GM10248 (cell line): ENCODE measurements at places on chromosomes 1 and 21.

DNA sequence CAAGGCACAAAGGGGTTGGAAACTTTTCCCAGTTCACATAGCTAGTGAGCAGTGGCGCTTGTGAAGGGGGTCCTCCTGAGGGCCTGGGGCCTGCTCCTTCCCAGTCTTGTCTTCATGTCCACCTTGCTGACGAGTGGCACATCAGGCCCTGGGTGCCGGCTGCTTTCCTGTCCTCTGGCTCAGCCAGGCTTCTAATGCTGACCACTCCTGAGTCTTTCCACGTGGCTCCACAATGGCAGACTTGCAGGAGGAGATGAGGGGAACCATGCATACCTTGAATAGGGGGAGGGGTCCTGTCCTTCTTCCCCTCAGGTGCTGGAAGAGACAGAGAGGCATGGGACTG lies 38.7 kb downstream of the MAPKAPK2 start:
- DNase-seq: no peak

DNA sequence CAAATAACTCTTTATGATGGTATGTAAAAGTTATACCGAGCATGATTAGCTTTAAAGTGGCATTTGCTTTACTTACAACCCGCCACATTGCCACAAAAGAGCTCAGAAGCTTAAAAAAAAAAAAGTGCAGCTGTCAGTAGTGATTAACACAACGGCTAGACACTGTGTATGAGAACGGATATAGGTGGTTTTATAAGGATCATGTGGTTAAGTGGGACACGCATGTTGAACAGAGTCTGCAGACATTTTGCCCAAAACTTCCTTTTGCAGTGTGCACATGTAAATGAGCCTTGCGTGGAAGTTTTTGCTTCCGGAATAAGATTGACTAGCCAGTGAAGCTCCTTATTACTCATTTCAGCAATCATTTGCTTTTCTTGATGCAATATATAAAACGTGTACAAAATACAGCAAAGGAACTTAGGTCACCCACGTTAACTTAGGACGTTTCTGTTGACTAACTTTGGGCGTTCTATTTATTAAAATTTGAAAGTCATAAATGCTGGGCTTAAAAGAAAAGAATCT lies 58.7 kb upstream of the RGS1 start:
- DNase-seq: peak; percentile 52

DNA sequence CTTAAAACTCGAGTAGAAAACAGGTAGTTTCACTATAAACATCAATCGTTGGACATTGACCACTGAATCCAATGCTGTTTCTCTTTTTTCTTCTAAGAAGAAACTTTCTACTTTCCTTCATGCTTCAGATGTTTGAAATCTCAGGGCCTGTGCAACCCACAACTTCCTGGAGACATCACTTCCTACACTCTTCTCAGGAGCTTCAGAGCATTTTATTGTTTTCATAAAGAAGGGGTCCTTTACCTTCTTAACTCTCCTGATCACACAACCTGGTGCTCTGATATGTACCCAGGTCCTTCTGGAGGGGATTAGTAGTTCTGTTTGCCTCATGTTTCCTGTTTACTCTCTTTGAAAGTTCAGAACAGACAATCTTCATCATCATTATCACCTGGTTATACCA lies 113.0 kb upstream of the VAV3 start:
- no peak for DNase-seq

DNA sequence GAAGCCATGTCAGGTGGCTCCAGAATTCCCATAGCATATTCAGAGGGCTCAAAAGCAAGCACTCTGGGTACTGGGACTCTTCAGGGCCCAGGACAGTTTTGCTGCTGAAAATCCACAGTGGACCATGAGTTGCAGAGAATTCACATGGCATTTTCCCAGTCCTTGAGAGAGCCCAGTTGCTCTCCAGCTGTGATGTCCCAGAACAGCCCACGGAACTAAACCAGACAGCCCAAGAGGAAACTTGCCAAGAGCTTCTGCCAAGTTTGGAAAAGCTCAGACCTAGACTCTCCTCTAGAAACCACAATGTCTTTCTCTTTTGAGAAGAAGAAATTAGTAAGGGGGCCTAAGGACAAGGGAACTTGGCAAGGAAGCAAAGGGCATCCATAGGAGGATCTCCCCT lies 69.4 kb downstream of the RGS2 start:
- DNase-seq: no peak

GRCh38 chr21:46005481-46005881 lies 23.9 kb downstream of the COL6A1 start:
- DNase-seq: no peak

- no peak for DNase-seq
Measured at GRCh38 chr1:57833296-57833695, 409.4 kb upstream of the DAB1 start.

DNA sequence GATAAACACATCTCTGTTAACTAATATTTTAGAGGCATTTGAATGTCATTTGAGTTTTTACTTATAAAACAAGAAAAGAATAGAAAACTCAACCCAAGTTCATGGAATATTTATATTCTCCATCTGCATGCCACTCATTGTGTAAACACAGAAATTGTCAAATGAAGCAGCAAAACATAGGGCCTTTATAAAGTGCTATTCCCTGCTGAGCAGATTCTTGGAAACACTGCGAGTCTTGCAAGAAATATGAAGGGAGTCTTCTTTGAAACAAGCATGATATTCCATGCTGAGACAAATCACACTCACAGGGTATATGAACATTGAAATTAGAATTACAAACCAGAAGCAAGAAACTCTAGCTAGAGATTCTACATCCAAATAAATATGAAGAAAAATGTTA lies 655.8 kb downstream of the BRINP3 start:
- DNase-seq: no peak

DNA sequence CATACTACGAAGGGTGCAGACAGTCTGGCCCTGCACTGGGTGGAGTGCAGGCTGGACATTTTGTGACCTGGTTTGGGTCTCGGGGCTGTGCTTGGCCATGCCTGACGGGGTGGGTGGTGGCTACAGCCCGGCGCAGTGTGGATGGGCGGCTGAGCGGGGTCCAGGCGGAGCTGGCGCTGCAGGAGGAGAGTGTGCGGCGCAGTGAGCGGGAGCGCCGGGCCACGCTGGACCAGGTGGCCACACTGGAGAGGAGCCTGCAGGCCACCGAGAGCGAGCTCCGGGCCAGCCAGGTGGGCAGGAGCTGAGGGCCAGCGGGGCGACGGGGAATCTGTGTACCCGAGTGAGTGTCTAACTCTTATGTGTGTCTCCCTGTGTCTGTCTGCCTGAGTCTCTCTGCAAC lies 14.1 kb downstream of the MFAP2 start:
- DNase-seq: no peak

DNA sequence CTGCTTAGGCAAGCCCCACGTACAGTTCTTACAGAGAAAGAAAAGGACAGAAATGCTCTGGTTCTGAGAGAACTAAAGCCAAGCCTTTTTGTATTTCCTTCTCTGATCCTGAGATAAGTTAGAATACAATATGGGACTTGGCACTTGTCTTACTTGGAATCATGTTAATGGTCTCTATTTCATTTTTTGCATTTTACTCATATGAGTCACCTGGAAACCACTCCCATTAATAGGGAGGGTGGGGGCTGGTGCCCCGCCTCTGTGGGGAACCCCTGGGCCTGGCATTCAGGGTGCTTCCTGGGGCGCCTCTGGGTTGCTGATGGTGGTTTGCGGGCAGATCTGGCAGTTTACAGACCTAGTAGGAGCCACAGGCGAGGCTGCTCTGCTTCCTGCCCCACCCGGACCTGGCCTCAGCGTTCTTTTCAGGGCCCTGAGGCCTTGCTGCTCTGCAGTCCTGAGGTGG lies 26.7 kb downstream of the TSPAN2 start:
- no peak for DNase-seq

- no peak for DNase-seq
Measured at GRCh38 chr1:26345718-26346117, 8.2 kb downstream of the CRYBG2 start.

DNA sequence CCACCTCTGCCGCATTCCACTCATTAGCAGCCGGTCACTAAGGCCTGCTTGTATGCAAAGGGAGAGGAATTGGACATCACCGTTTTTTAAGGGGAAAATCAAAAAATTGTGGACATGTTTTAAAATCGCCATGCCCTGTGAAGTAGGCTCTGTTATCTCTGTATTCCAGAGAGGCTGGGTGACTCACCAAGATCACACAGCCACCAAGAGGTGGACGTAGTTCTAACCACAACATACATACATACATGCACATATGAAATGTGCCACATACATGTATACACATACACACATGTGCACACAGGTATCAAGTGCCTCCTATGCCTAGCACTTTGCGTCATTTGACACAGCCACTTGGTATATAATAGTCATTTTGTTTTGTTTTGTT lies 16.0 kb upstream of the ZSCAN20 start:
- no peak for DNase-seq

GRCh38 chr1:218620956-218621355 lies 275.8 kb downstream of the TGFB2 start:
- no peak for DNase-seq

DNA sequence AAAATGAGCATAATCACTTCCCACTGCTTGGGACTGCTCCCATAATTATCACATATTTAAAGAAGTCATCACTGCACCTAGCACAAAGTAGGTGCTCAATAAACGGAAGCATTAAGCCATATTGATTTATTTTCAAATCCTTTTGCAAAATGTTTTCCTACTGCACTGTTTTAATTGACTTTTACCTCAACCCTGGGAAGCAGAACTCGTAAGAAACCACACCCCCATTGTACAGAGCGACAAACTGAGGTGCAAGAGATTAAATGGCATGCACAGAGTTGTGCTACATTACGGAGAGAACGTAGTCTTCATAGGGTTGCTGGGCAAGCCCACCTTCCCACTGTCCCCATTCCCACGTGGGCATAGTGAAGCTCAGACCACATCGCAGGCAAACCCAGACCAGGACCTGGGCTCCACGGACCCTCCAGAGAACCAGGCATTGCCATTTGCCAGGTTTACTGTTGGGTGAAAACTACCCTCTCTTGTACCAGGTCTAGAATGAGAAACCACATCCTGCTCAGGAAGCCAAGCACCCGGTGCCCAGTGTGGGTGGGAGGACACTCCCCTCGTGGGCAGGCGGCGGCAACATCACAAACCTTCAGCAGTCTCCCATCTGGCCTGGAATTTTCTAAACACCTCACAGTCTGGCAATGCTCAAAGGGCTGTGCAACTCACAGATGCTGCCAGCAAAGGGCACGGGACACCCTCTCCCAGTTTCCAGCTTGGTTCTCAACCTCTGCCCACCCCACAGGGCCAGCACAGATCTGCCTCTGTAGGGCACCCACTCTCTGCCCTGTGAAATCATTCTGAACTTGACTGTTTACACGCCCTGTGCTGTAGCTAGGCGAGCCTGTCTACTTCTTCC lies 8.2 kb downstream of the IFFO2 start:
- DNase-seq: no peak

GRCh38 chr1:196209983-196210382 lies 398.3 kb downstream of the KCNT2 start:
- DNase-seq: no peak

DNA sequence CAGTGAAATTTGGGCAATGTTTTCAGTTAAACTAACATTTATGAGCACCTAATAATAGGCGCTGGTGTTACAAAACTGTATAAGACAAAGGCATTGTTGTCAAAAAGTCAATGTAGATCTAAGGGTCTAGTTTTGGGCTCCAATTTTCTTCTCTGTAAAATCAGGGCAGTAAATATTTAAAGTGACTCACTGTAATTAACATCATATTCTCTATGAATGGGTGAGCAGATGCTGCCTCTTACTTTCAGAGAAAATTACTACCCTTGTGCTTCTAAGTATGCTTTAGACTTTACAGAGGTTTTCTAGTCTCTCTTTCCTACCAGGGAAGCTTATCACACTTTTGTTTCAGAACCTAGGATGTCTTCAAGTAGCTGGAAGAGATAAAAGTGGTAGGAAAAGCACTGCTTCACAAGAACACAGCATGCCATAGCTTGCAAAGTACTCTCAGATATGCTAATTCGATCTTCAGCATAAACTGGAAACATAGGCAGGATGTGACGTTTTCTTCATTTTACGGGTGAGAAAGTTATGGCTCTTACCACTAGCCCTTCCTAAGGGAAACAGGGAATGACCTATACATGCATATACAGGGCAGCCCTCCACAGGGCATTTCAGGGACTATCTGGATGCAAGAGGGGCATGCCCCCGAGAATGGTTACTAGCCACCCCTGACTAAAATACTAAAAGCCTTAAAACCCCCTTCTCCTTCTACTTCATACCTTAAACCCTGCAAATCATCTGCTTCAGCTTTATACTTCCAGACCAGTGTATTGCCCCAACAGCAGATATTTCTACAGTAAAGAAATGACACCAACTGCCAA lies 2.6 kb downstream of the C1orf116 start:
- DNase-seq: no peak

GRCh38 chr1:18931730-18932129 lies 24.7 kb downstream of the IFFO2 start:
- no peak for DNase-seq

DNA sequence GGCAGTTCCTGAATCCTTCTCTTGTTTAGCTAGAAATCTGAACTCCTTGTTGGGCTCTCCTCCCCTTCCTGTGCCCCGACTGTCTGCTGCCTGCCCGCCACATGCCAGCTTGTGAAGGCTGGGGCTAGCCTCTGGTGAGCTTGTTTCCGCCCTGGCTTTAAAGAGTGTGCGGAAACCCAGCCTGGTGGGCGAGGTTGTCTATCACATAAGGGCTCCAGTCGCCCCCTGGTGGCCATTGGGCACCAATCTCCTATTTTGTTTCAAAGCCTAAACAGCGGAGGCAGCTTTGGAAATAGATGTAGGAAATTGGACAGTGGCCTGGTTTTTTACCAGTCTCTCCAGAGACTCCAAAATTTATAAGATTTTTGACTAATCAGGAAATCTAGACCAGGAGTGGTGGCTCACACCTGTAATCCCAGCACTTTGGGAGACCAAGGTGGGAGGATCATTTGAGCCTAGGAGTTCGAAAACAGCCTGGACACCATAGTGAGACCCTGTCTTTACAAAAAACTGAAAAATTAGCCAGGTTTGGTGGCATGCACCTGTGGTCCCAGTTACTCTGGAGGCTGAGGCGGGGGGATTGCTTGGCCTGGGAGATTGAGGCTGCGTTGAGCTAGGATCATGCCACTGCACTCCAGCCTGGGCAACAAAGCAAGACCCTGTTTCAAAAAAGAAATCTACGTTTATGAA lies 9.8 kb downstream of the ATP8B2 start:
- peak; percentile 90 for DNase-seq

GRCh38 chr1:56797065-56797685 lies 22.0 kb downstream of the FYB2 start:
- no peak for DNase-seq

DNA sequence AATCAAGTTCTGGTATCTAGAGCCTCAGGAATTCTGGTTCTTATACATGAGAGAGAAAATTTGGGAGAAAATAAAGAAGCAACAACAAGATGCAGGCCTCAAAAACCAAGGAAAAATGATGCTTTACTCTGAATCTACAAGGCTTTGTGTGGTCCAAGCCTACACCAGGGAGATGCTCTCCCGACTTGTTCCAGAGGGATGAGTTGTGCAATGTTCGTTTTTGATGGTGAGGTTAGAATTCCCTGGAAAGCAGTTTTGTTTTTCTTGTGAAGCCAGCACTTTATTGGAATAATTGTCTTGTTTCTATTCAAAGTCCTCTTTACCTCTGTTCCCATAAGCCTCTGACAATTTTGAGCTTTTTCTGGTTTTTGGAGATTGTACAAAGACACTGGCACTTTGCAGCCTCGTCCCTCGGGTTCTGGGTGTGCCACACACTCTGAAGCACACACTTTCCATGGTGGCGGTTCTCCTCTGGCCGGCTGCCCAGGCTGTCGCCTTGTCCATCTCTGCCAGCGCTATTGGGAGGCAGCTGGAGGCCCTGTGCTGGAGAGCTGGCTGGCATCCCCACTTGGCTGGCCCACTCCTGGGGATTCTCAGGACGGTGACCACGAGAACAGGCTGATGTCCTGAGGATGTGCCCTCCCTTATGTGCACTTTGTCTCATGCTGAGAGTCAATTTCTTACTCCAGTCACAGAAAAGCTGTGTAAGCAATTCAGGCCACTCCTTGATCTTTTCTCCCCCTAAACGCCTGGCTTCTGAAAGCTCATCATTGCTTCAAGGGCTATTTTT lies 70.2 kb downstream of the EDEM3 start:
- DNase-seq: no peak
